ENCODE measurements at places on chromosomes 7 and 10. TPM values are rescaled to one million over a fixed set of nuclear protein-coding genes. Genes with fewer than 3 reads are reported as not detected.

The PRKAG2 gene
- total RNA-seq = 8.7 TPM

The TMEM72 gene
- not detected for total RNA-seq

The INHBA gene
- total RNA-seq = 38.9 TPM

The EVX1 gene
- under 0.01 TPM for total RNA-seq

The GRID1 gene
- total RNA-seq = 0.09 TPM

The DYNC1I1 gene
- total RNA-seq = 0.83 TPM

All from smooth muscle cell of bladder (primary cell).